ENCODE measurements at places on chromosomes 7 and 10.

DNA sequence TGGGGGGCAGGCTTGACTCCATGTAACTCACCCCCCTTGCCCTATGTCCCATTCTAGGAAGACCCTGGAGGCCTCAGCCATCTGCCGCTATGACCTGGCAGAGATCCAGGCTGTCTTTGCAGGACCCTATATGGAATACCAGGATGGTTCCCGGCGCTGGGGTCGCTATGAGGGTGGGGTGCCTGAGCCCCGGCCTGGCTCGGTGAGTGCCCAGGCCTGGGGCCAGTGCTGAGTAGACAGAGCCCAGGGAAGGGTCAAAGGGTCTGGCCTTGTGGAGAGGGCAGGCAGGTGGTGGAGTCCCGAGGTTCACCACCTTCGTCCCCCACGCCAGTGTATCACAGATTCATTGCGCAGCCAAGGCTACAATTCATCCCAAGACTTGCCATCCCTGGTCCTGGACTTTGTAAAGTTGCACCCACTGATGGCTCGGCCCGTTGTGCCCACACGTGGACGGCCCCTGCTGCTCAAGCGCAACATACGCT, 7.5 kb downstream of the MRPL43 start:
- DNase-seq: no peak

GRCh38 chr7:150337659-150338081, 3.8 kb downstream of the RARRES2 start:
- DNase-seq: no peak

- no peak for DNase-seq
Measured at GRCh38 chr7:149804106-149804505, 30.7 kb upstream of the ZNF467 start.

- DNase-seq: no peak
Measured at GRCh38 chr7:97601931-97602457, 129.9 kb upstream of the TAC1 start.

DNA sequence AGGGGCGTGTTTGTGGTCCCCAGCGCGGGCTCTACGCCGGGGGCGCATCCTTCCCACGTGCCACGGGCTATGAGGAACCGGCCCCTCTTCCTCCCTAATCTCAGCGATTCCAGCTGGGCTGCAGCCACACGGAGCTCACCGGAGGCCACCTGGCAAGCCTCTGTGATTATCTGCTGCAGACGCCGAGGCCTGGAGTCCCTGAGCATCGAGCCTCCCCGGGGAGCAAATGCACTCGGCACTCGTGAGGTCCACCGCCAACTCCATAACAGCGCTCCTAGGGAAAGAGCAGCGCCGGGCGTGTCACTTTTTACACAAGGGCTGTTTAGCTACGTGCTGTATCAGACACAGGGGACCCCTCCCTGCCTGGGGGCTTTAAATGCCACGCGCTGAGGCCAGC, 101.2 kb downstream of the DYNC2I1 start:
- DNase-seq: no peak

All from NCI-H226 (cell line).